ENCODE measurements at places on chromosomes 5 and 9.

DNA sequence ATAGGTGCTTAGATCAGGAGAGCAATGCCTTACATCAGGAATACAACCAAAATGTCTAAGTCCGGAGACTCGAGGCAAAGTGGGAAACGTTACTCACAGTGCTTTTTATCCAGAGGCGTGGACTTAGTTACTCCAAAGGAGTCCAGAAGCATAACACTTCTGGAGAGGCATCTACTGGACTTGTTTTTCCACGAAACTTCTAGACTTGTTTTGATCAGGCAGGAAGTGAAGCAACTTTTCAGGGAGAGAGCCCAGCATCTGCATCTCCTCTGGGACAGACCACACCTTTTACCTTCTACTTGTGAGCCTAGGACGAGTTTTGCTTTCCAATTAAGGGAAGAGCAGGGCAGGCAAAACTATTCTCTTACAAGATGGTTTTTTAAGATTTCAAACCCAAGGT lies 1.2 kb upstream of the TJP2 start:
- DNase-seq: no peak

DNA sequence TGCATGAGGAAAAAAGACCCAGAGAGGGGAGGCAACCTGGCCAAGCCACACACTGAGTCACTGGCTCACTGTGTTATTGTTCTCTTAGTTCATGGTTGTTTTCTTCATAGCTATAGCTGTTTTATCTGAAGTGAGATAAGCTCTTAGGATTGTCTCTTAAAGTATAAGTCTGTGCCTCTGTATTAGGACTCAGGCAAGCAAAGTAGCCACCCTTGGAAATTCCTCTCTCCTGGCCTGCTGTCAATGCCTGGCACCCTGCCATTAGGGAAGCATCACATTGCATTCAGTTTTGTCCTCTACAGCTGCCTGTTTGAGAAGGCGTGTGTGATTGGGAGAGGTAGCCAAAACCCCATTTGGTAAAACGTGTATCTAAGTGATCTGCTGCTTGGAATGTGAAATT lies 147.4 kb upstream of the GLRA1 start:
- no peak for DNase-seq

GRCh38 chr5:104344809-104345208 lies 782.2 kb upstream of the NUDT12 start:
- no peak for DNase-seq

DNA sequence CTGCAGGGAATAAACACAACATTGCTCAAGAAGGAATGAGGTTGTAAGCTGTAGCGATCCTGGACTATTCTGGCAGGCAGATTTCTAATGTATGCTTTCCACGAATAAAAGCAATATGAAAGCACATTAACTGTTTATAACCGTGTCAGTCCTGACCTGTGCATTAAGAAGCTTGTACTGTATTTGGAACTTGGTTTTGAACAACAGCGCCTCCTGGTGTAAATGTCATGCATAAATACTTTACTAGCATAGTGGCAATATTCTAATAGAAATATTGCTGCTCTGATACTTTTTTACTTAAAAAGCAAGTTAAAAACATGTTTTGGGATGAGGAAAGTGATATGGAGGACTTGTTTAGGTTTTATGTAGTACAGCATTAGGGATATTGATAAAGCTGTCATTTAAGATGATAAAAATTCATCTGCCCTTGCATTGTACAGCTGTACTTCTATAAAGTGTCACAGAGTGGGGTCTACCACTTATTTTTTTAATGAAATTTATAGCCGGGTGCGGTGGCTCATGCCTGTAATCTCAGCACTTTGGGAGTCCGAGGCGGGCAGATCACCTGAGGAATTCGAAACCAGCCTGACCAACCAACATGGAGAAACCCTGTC lies 70.7 kb upstream of the GNE start:
- peak; percentile 38 for DNase-seq

- no peak for DNase-seq
These were observed 203.4 kb upstream of the ZNF608 start for GRCh38 chr5:124949862-124950261.

DNA sequence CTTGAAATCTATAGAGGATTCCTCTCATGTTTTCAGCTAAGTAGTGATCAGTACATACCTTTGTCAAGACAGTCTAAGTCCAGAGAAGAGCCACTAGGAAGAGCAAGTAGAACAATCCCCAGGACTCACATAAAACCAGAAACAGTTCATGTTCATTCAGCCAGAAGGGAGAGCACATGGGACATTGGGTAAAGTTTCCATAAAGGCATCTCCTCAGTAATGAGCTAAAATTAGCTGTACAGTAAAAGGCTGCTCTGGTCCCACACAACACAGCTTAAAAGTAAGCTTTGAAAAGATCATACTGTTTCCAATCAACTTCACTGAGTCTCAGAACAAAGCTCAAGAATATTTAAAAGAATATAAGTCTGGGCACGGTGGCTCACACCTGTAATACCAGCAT lies 32.4 kb downstream of the HOMER1 start:
- DNase-seq: no peak

- DNase-seq: no peak
These were observed 5.8 kb upstream of the C5orf52 start for GRCh38 chr5:157665467-157666070.

DNA sequence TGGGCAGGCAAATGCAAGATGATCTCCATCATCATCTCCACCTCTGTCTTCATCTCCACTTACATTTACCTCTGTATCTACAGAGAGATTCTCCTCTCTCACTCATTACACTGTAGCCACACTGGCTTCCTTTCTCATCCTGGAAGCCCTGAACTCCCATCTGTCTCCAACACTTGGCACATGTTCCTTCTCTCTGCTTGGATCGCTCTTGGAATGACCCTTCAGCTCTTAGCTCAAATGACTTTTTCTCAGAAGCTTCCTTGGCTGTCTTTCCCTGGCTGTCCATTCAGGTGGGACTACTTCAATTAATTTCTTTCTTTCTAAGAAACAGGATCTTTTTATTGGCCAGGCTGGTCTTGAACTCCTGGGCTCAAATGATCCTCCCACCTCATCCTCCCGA lies 120.0 kb upstream of the KLF4 start:
- DNase-seq: no peak

- DNase-seq: no peak
These were observed 39.4 kb downstream of the RUSC2 start for GRCh38 chr9:35529161-35529823.
